ENCODE measurements at places on chromosomes 6 and 20.

DNA sequence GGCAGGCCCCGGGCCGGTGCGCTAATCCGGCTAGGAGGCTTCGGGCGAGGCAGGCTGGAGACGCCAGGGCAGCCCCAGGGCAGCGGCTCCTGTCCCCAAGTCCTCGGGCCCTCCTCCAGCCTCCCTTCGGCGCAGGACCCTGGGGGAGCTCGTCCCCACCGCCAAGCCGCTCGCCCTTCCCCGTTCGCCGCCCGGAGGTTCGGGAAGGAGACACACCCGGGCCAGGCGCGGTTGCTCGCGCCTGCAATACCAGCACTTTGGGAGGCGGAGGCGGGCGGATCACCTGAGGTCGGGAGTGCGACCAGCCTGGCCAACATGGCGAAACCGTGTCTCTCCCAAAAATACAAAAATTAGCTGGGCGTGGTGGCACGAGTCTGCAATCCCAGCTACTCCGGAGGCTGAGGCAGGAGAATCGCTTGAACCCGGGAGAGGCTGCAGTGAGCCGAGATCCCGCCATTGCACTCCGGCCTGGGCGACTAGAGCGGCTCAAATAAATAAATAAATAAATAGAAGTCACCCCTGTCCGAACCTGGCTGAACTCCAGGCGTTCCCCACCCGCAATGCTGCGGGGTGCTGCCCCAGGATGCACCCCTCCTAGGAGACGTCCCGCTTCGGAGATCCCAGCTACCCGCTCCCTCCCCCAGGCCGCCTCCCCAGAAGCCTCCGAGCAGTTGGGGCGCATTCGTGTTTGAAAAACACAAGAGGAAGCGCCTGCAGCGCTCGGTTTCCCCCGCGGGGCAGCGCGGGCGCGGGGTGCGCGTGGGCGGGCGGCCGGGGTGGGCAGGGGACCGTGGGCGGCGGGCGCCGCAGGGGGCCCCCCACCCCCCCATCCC lies 27.5 kb downstream of the SERPINB9 start:
- DNase-seq, result no peak

- no peak for DNase-seq
Observed at GRCh38 chr6:90323706-90324105, 27.1 kb upstream of the BACH2 start.

DNA sequence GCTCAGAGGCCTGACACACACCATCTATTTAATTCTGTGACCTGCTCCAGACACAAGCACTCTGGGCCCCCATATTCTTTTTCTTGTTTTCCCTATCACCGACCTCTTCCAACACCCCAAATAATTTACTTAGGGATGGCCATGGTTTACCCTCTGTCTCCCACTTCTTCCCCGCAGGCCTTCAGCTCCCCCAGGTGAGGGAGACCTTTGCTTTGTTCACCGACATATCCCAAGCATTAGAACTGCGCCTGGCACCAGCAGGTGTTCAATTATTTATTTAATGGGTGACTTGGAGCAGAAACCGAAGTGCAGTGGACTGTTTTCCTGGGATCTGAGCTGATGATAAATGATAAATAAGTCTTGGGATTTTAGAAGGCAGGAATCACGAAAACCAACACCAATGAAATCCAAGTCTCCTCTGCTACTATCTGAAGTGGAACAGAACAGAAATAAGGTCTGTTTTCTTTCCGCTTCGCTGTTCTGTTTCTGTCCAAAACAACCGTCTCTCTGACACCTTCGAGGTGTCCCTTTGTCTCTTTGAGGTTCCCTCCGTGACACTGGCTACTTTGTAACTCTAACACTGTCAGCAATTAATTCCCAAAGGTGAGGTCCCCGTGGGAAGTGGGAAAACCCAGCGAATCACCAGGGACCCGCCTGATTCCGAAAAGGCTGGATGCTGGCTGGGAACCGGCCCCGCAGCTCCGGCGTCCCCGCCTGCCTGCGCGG lies 1.1 kb upstream of the RIN2 start:
- DNase-seq, result no peak

DNA sequence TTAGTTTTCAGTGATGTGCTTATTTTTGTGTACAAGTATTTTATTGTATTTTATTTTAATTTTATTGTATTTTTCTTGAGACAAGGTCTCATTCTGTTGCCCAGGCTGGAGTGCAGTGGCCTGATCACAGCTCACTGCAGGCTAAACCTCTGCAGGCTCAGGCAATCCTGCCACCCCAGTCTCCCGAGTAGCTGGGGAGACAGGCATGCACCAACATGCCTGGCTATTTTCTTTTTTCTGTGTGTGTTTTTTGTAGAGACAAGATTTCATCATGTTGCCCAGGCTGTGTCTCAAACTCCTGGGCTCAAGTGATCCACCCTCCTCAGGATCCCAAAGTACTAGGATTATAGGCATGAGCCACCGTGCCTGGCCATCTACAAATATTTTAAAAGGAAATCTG lies 146.3 kb downstream of the MANEA start:
- DNase-seq, result no peak

- DNase-seq, result no peak
Observed at GRCh38 chr20:43863330-43863729, 51.3 kb upstream of the TOX2 start.

- no peak for DNase-seq
Observed at GRCh38 chr6:39778581-39779255, 13.5 kb upstream of the DAAM2 start.

- DNase-seq, result no peak
Observed at GRCh38 chr20:10949930-10950783, 276.4 kb upstream of the JAG1 start.

GRCh38 chr6:126086560-126086959 lies 100.2 kb downstream of the TRMT11 start:
- DNase-seq, result no peak

- no peak for DNase-seq
Observed at GRCh38 chr6:26286168-26286877, 78.7 kb upstream of the BTN3A2 start.
